ENCODE measurements at places on chromosomes 2 and 18.

DNA sequence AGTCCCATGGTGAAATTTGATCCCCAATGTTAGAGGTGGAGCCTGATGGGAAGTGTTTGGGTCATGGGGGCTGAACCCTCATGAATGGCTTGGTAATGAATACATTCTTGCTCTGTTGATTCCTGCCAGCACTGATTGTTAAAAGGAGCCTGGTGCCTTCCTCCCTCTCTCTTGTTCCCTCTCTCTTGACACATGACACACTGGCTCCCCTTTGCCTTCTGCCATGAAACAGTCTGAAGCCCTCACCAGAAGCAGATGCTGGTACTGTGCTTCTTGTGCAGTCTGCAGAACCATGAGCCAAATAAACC is 30.6 kb upstream of the EPC2 start:
- no peak for DNase-seq

DNA sequence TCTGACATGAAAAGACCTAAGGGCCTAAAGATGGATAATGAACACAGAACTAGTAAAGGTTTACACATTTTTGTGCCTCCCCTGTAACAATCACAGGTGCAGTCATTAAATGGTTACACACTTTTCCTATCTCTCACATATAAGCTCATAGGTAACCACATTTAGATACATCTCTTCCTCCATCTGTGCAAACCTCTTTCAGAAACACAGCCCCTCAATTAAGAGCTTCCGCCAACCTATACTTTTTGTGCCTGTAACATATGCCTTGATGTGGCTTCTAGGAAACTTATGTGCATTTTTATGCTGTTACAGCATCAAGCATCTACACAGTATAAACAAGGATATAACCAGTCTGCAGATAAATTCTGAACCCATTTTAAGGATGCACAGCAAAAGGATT is 643.3 kb downstream of the BCL11A start:
- no peak for DNase-seq

- DNase-seq, result no peak
These were observed 13.4 kb downstream of the MYO3B start for GRCh38 chr2:170191166-170191866.

DNA sequence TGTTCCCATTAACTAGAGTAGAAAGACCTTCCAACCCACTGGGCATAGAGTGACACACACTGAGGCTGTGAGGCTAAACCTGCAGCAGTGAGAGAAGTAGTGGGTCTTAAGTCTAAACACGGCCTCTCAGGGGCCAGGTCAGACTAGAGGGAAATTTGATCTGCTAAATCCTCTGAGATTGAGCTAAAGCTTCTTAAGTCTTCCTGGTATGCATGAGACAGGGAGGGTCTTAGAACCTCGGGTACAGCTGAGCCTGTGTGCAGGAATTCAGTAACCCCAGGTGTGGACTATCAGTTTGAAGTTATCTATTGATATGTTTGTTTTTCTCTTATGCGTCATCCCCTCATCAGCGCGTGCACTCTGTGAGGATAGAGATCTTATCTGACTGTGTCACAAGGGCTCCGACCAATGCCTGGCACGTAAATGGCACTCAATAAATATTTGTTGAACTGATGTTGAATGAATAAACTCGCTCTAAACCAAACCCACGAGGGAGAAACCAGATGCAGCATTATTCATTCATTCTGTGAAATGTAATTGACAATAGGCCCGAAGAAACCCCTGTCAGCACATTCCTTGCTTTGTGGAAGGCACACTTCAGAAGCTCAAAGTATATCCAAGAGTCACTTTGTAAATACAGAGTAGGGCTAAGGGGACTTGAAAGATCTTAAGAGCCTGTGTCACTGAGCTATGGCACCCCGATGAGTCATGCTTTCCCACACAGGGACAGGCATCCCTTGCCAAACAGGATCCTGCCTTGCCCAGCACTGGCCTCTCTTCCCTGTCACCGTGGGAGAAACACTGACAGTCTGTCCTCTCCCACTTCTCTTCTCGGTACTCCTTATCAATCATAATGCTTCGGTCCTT is 21.7 kb upstream of the RAB10 start:
- DNase-seq, result peak; percentile 69

GRCh38 chr2:105125428-105125827 is 87.6 kb downstream of the MRPS9 start:
- no peak for DNase-seq

DNA sequence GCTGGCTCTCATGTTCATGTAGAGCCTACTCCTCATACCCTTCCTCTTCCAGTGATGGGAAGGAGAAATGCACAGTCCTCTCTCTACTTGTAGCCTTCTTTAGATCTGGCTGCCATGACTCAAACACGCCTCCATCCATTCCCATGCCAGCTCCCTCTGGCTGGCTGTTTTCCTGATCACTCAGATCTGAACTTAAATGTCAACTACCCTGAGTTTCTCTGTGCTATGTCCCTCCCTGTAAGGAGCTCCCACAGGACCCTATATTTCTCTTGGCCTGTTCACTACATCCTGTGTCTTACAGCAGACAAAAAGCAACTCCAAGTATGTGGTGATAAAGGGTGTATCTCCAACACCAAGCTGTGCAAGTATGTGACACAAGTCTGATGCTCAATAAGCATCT is 152.4 kb downstream of the TCF4 start:
- no peak for DNase-seq

GRCh38 chr2:138814123-138814898 is 34.1 kb upstream of the NXPH2 start:
- DNase-seq, result no peak

DNA sequence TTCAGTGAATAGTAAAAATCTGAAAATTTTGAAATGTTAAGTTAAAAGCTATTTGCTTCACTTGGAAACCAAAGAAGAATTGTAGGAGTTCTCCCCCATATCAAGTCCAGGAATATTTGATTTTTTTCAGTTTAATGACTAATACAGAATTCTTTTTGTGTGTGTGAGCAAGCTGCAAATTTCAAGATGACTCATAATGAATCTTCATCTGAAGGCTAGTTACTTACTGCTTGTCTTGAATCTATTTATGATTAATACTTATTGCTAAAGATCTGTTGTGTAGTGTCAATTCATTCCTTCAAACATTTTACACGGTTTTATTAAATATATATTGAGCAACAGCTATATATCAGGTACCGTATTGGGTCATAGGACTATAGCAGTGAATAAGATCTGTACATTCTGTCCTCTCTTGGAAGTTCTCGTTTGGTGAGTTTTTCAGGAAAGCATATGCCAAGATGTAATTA is 47.8 kb upstream of the CAVIN2 start:
- no peak for DNase-seq

- no peak for DNase-seq
These were observed 115.3 kb upstream of the RIOK3 start for GRCh38 chr18:23337599-23338444.

DNA sequence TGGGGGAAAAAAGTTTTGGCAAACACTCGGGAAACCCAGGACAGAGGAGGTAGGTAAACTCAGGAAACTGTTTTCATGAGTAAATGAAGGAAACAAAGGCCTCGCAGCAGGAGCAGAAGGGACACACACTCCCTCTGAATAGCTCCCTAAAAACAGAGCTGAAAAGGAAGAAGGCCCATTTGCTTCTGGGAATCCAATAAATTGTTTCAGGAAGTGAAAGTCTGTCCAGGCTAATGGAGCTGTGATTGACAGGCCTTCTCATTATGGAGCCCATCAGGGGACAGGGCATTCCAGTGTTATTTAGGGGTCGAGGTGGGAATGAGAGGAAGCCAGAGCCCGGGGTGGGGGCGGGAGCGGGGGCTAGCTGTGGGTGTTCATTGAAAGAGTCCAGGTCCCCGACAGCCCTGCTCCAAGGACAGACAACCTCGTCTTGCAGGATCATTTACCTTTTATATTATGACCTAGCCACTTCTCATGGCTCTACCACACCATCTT is 81.2 kb downstream of the GBX2 start:
- no peak for DNase-seq

GRCh38 chr2:215363039-215363438 is 51.2 kb downstream of the ATIC start:
- DNase-seq, result no peak

- no peak for DNase-seq
These were observed 268.6 kb upstream of the AGAP1 start for GRCh38 chr2:235225261-235225660.

- no peak for DNase-seq
These were observed 879 bp upstream of the EPAS1 start for GRCh38 chr2:46296216-46296839.

DNA sequence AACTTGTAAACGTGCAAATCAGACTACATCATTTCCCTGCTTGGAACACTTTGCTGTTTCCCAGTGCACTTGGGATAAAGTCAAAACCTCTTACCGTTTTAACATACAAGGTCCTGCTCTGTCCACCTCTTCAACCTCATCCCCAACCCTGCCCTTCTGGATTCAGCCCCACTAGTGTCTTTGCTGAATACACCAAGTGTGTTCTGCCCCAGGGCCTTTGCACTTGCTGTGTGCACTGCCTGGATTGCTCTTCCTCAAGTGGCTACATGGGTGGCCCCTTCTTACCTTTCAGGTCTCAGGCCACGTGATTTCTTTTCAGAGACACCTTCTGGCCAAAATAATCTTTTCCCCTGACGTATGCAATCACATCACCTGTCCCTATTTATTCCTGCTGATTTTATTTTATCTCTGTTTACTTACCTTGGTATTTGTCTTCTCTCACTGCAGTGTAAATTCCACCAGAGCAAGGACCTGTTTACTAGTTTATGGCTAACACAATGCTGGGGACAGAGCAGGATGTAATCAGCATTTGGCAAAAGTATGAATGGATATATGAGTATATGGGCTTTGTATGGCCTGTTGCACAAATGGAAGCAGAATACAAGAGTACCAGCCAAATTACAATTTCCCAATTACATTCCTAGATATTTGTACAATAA is 63.9 kb downstream of the MAPK4 start:
- DNase-seq, result no peak

GRCh38 chr2:198662905-198663304 is 794.8 kb downstream of the SATB2 start:
- DNase-seq, result no peak

DNA sequence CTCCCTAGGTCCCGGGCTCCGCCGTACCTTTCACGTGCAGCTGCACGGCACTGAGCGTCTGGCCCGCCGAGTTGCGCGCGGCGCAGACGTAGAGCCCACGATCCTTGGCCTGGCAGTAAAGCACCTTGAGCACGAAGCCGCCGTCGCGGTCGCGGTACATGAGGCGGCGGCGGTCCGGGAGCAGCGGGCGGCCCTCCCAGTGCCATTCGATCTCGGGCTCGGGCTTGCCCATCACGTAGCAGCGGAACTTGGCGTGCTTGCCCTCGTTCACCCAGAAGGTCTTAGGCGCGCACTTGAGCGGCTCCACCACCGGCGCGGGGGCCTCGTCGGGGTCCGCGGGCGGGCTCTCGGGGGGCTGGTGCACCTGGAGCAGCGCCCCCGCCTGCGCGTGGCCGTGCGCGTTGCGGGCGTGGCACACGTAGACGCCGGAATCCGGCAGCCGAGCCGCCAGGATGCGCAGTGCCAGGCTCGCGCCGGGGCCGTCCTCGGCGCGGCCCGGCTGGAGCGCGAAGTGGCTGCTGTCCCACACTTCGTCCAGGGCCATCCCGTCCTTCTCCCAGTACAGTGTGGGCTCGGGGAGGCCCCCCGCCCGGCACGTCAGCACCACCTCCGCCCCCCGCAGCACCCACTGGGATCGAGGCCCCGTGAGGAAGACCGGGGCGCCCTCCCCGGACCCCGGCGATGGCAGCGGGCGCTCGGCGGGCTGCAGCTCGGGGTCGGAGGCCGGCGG is 980 bp downstream of the OBSL1 start:
- DNase-seq, result no peak

DNA sequence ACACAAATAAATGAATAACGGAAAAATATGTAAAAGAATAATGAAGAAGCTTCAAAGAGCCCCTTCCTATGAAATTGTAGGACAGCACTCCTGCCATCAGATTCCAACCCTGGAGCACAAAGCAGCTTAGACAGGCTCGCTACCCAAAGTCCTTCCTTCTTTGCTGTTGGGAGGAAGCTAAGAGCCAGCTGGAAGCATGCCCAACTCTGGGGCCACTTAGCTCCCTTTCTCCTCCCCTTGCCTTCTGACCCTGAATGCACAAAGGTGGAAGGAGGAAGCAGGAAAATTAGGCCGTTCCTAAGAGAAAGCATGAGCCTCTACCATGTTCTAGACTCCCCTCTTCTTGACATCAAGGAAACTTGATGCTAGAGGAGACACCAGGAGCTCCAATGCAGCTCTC is 700.8 kb downstream of the RNF144A start:
- DNase-seq, result no peak

DNA sequence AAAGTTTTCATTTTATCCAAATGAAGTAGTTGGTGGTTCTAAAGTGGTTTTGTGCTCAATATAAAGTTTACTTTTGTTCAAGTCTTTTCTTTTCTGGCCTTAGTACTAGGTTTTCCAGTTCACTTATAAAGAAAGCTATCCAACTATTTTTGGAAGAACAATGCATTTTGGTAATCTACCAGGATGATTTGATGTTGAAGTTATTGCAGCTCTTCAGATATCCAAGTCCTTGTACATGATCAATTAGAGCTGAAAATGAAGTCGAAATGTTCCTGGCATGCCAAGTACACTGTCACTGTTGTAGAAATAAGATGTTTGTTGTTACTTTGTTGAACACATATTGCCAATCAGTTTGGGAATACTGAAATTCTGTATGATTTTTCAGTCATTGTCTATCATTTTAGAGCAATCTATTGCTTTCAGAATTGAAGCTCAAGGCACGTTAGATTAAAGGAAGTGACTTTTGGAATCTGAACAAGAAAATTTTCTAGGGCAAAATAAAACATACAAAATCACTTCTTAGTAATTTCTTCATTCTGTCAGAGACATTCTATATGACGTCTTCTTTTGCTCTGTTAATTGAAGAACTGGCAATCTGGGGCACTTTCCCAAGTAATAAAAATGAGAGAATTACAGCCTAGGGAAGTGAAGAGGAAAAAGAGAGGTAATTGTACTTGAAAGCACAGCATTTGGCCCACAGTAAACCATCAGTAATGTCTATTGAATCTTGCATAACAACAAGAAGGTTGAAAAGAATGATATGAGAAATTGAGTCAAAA is 232.3 kb downstream of the MREG start:
- no peak for DNase-seq

- DNase-seq, result no peak
These were observed 478.8 kb downstream of the PTPRM start for GRCh38 chr18:8045884-8046281.

DNA sequence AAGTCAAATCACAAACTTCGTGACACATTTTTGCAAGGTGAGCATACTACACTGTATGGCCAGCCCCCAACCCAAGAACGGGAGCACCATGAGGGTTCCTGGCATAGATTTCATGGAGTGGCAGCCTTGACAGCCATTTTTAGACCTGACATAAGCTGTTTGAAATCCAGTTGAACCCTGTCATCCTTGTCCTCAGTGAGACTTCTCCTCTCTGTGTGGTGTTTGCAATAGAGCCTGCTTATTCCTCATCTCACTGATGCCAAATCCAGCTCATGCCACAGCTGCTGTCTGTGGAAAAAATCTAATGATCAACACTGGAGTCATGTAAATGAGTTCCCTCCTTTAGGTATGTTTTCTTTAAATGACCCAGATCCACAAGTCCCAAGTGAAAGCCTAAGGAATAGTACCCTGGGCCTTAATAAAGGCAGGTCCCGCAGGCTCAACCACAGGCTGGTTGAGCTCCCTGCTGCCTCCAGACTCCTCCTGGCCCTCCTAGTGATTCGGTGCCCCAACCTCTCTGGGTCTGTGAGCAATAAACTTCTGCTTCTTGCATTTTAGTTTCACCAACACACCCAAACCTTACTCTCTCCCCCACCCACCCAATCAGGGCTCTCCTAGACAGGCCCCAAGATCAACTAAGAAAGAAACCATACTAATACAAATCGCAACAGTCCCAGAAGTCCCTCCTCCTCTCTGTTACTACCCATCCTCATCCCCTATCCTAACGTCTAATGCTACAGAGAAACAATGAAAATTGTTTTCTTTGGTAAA is 8.4 kb upstream of the CREG2 start:
- no peak for DNase-seq

GRCh38 chr2:39059366-39059952 is 61.4 kb downstream of the SOS1 start:
- no peak for DNase-seq
